Thymus (tissue), 14 donors: ENCODE measurements at places on chromosomes 6 and 20. TPM values are rescaled to one million over a fixed set of nuclear protein-coding genes. Genes with fewer than 3 reads are reported as not detected.

SLC4A11 gene
- 0.14 TPM for total RNA-seq

- H3K27me3 ChIP-seq = peaks cover 55% of the 10 kb centered on the region
- H3K4me1 ChIP-seq = peaks cover 11% of the 10 kb centered on the region
- H3K4me3 ChIP-seq = no peak overlapping the region
- DNase-seq = no peak
- H3K36me3 ChIP-seq = peaks cover 9% of the 10 kb centered on the region
These were observed 4.2 kb downstream of the VEGFA start for GRCh38 chr6:43773980-43774775.

- no peaks in the 10 kb centered on the region for H3K36me3 ChIP-seq
- no peaks in the 10 kb centered on the region for H3K4me1 ChIP-seq
- H3K4me3 ChIP-seq = no peak overlapping the region
- H3K27ac ChIP-seq = no peak overlapping the region
These were observed 332.0 kb downstream of the HAO1 start for GRCh38 chr20:7608250-7608649.

DNA sequence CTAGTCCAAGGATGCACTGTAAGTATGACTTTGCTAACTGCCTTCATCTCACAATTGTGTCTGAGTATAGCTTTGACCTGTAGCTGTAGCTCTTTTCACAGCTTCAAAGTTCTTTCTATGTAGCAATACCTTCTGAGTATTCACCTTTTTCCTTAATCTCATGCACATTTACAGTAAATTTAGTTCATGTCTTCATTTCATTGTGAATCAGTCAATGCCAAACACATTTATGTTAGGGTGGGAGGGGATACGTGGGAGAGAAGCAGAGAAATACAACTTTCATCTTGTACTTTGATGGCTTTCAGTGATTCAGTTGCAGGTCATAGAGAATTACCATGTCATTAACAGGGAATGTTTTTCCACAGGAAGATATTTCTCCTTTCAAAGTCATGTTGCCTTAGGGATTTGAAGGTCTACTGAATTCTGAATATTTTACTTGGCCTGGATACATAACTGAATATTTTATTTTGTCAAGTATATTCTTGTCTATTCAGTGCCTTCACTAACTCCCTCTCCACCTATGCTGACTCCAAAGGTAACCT lies 119.2 kb downstream of the TINAG start:
- H3K27me3 ChIP-seq = no peaks in the 10 kb centered on the region
- H3K4me3 ChIP-seq = no peak overlapping the region
- H3K27ac ChIP-seq = no peak overlapping the region
- no peaks in the 10 kb centered on the region for H3K4me1 ChIP-seq
- H3K36me3 ChIP-seq = no peaks in the 10 kb centered on the region
